ENCODE measurements at places on chromosomes 6 and 20.

- DNase-seq, result no peak
Observed at GRCh38 chr6:116884530-116884929, 7.5 kb downstream of the RFX6 start.

DNA sequence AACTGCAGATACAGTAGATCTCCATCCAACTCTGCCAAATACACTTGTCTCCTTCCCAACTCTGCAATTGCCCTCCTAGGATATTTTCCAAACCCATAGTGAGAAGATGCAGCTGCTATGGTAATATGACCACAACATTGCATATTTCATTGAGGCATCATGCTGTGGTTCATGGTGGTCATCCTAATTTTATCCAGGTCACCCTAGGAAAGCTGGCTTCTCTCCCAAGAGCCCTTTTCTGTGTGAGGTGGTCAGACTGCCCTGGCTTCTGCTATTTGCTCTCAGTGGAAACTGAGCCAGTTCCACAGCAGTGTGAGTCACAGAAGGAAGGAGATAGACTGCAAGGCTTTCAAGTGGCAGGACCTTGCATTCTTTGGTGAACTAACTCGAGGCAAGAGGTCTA lies 5.5 kb downstream of the OGFRL1 start:
- peak; percentile 95 for DNase-seq

GRCh38 chr20:9439806-9440205 lies 74.6 kb upstream of the LAMP5 start:
- DNase-seq, result no peak

- DNase-seq, result no peak
Observed at GRCh38 chr6:5923840-5924239, 82.9 kb downstream of the NRN1 start.

DNA sequence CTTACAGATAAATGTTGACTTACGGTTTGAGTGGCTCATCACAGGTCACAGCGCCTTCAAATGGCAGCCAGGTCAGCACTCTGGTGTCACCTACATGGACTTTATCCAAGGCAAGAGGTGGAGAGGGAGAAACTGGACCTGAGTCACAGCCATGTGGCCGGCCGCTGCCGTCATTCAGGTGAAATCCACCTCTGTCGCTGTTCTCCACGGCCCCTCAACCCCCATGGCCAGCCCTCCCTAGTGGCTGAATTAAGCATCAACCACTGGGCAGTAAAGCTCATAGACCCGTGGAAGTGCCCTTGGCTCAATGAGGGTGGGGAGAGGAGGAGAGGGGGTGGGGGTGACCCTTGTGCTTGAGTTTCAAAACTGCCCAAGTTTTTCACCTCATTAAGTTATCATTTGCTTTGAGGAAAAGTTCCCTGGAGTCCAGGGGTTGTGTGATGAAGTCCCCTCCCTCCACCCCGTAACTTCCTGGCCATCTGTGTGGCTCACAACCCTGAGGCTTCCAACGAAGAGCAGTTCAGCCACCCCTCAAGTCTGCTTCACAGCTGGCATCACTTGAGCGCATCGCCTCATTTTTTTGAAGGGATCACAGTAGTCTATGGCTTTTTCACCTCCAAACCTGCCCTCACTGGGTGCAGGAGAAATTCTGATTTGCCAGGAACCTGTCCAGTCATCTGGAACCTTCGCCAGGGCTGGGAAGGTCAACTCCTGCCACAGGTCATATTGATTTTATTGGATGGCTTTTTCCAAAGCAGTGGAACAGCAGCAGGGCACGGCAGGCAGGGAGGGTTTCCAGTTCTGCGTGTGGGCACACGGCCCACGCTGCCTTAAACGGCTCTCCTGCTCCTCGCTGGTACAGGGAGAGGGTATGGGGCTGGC lies 43.5 kb upstream of the APCDD1L start:
- DNase-seq, result no peak

DNA sequence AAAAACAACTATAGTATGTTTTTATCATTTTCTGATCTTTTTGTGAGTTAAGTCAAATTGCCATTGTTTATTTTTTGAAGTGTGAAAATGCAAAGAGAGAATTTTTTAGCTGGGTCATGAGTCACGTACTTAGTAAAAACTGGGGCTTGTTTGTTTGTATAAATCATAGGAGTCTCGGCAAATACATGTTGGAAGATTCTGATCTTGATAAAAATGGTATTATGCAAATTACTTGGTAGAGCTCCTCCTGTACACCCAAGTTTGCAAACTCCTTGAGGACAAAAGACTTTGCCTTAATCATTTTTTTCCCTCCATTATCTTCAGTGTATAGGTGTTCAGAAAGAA lies 25.8 kb downstream of the TBPL1 start:
- DNase-seq, result peak; percentile 37

DNA sequence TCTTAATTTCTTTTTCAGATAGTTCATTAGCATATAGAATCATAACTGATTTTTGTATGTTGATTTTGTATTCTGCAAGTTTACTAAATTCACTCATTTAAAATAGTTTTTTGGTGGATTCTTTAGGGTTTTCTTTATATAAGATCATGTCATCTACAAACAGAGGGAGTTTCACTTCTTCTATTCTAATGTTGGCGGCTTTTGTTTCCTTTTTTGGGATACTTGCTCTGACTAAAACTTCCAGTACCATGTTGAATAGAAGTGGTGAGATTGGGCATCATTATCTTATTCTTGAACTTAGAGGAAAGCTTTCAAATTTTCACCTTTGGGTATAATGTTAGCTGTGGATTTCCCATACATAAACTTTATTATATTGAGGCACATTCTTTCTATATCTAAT lies 296.9 kb downstream of the BCKDHB start:
- no peak for DNase-seq

DNA sequence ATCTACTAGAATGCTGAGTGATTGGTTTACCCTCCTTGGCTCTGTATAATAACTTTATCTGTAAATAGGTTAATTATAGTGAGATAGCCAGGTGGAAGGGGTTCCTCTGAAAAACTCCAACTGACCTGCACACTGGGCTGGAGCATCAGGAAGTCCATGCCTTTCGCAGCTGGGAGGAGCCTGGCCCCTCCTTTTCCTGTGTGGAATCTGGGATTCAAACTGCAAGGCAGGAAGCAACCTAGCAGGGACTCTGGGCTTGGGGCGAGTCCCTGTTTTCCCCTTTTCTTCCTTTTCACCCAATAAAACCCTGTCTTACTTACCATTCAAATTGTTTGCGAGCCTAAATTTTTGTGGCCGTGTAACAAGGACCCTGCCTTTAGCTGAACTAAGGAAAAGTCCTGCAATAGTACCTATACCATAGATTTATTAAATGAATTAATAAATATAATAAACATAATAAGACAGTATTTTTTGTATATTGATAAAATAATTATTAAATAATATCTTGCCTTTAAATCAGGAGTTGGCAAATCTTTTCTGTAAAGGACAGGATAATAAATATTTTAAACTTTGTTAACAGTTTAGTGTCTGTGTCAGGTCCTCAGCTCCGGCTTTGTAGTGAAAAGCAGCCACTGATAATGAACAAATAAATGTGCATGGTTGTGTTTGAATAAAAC lies 406.2 kb upstream of the MMS22L start:
- DNase-seq, result no peak

- no peak for DNase-seq
Observed at GRCh38 chr20:62402456-62403150, 4.5 kb downstream of the CABLES2 start.

DNA sequence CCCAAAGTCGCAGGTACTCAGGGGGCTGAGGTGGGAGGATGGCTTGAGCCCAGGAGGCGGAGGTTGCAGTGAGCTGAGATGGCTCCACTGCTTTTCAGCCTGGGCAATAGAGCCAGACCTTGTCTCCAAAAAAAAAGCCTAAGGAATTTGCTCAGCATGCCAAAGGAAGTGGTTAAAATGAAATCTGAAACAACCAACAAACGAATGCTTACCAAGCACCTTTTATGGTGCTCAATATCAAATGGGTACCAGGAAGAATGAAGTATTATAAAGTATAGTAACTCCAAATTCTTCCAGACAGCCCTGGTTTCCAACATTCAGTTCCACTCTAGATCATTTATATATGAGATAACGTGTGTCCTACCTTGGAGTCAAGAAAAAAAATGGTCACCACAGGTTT lies 14.0 kb downstream of the GMDS start:
- no peak for DNase-seq

DNA sequence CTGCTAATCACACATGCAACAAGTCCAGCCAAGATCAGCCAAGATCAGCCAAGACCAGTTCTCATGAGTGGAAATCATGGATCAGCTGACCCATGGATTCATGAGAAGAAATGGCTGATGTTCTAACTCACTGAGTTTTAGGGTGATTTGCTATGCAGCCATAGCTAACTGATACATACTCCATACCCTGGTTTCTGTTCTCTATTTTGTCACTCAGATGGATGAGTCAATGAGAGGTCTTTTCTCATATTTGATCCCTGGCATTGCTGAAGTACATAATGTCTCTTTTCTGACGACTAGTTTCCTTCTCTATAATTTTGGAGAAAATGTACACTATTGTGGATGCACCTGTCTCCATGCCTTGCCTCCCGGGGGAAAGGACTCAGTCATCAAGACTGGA lies 118.4 kb upstream of the LY86 start:
- DNase-seq, result no peak

- DNase-seq, result no peak
Observed at GRCh38 chr6:34546551-34547321, 9.4 kb downstream of the SPDEF start.

DNA sequence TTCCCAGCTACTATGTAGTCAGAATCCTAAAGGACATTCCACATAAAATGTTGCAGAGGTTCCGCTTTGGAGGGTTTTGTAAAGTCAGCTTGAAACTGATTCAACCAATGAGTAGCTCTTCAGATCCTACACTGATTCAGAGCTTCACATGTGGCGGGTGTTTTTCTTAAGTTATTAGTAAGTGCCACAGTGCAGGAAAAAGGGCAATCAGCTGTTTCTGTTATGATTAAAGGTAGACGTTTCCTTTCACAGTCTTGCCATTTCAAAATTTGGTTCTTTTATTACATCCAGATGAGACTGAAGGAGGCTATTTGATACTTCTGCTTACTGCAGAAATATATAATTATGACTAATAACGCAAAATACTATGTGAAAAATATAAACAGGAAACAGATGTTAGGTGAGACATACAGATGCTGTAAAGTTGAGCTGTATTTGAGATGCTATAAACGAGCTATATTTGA lies 443.9 kb downstream of the CDKAL1 start:
- DNase-seq, result no peak

DNA sequence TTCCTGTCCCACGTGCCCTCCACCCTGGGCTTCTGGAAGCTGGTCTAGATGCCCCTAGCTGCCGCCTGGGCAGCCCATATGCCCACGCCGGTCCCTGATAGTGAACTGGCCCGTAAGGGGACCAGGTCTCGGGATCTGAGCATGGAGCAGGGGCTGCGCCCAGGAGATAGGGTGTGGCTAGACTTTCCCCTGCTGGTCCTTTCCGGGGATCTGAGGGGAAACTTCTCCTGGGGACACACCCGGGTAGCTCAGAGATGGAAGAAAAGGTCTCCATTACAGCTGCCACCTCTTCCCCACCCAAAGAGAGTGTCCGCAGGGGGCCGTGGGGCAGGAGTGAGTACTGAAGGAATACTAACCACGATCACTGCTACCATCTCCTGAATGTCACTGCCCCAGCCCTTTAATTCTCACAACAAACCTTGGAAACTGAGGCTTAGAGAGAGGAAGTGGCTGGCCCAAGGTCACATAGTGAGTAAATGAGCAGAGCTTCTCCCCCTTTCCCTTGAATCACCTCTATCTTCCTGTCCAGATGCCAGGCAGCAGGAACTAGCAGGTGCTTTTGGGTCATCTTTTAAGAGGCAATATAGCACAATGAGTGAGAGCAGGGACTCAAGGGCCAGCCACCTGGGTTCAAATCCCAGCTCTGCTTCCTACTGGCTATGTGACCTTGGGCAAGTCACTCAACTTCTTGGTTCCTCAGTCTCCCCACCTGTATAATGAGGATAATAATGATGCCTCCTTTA lies 11.8 kb upstream of the CCN5 start:
- no peak for DNase-seq

GRCh38 chr6:123171341-123172115 lies 175.5 kb downstream of the CLVS2 start:
- DNase-seq, result no peak

- peak; percentile 92 for DNase-seq
Observed at GRCh38 chr6:34696739-34697543, at the start of gene ILRUN. TSS of gene ILRUN (minus strand) at chr6:34696767. CDS start at chr6:34696603, 164 bp downstream.

DNA sequence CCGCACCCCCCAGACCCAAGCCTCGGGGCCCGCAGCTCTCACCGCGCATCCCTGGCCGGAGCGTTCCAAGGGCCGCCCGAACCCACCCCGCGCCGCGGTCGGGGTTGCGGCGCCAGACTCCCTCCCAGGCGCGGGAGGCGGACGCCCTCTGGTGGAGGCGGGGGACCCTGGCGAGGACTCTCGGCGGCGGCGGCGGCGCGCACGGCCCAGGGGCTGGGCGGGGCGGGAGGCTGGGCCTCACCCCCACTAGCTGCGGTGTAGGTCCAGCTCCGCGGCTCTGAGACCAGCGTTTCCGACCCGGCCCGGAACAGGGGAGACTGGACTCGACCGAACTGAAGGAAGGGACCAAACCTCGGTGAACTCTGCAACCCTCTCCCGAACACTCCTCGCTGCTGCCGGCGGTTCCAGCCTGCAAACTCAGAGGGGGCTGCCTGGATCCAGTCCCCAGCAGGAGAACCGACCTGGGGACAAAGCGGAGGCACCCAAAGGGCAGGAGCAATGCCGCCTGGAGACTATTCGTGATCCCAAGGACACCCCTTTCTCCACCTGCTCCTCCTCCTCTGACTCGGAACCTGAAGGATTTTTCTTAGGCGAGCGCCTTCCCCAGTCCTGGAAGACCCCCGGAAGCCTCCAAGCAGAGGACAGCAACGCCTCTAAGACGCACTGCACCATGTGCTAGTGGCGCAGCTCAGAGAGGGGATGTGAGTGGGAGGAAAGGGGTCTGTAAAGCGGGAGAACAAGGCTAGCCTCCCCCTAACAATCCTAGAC lies 859 bp upstream of the TOMM6 start:
- DNase-seq, result peak; percentile 58

DNA sequence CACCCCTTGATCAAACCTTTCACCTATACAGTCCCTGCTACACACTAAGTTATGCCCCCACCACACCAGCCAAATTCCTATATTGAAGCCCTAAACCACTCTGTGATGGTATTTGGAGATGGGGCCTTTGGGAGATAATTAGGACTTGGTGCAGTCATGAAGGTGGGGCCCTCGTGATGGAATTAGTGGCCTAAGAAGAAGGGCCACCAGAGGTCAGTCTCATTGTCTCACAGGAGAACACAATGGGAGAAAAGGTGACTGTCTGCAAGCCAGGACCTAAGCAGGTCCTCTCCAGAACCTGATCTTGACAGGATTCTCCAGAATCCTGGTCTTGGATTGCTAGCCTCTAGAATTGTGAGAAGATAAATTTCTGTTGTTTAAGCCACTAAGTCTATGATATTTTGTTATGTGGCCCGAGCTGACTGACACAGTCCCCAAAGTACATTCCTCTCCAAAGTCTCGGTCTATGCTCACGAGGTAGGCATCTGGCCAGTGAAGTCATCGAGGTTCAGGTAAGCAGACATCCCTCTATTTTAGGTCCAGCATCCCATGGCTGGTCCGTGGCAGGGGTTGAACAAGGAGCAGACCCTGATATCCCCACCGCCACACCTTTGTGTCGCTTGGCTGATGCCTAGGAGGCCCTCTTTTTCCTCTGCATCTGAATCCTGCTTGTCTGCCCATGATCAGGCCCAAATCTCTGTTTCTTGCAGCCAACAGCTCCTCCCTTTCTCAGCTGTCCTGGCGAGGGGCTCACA lies 138.9 kb downstream of the NFATC2 start:
- no peak for DNase-seq
